ENCODE measurements at places on chromosomes 16 and 17.

- DNase-seq: no peak
Observed at GRCh38 chr16:84848986-84849634, 29.3 kb downstream of the CRISPLD2 start.

DNA sequence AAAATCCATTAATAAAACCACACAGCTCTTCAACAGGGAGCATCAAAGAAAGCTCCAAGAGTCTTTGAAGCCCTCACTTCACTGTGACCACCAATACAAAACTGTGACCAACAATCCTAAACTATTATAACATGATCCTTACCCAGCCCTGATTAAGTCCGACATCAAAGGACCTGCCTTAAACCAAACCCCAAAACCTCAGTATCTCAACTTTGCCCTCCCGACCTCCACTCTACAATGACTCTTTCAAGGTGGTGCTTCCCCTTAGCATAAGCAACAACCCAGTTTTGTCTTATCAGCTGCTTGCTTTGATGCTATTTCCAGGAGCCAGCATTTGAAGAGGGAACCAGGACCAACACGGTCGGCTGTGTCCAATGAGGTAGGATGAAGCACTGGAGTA lies 8.5 kb upstream of the PRSS22 start:
- DNase-seq: no peak

GRCh38 chr17:73914536-73915274 lies 270.5 kb upstream of the SDK2 start:
- no peak for DNase-seq

GRCh38 chr16:68459457-68459856 lies 11.1 kb upstream of the SMPD3 start:
- no peak for DNase-seq

- peak; percentile 74 for DNase-seq
Observed at GRCh38 chr17:76714822-76715495, 4.2 kb upstream of the MXRA7 start.

GRCh38 chr17:4522661-4523060 lies 24.0 kb downstream of the SPNS2 start:
- no peak for DNase-seq

DNA sequence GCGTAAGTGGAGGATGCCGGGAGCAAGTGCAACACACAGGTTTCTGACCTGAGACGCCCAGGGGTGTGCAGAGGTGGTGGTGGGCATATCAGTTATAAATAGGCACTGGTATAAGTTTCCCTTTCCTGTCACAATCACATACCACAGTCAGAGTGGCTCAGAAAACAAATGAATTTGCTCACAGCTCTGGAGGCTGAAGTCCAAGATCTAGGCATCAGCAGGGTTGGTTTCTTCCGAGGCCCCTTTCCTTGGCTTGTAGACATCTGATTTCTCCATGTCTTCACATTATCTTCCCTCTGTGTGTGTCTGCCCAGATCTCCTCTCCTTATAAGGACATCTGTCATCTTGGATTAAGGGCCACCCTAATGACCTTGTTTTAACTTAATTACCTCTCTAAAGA lies 250.5 kb upstream of the TNRC6C start:
- DNase-seq: peak; percentile 1

- DNase-seq: no peak
Observed at GRCh38 chr17:79815836-79816461, 19.1 kb upstream of the CBX8 start.

DNA sequence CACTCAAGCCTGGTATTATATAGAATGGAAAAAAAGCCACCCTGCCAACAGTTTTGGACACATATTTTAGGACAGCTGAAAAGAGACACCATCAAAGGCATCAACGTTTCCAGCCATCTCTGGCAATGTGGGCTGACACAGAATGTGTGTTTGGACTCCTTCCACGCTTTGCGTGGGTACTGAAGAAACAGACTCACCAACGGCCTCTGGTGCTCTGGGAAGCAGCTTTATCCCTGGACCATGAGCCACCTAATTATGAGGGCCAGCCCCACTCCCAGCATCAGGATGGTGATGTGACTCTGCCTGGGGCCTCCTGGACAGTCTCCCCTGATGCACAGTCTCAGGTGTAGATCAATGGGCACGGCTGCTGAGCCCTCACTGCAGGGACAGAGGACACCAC lies 27.9 kb downstream of the CCDC57 start:
- DNase-seq: no peak

GRCh38 chr16:3698941-3699340 lies 18.4 kb downstream of the TRAP1 start:
- DNase-seq: no peak

GRCh38 chr17:78351449-78352006 lies 8.3 kb downstream of the SOCS3 start:
- DNase-seq: no peak

- DNase-seq: peak; percentile 99
Observed at GRCh38 chr17:47649153-47649971, at the start of gene KPNB1. KPNB1 (plus strand) TSS chr17:47649919; CDS start chr17:47650245, 326 bp downstream.

DNA sequence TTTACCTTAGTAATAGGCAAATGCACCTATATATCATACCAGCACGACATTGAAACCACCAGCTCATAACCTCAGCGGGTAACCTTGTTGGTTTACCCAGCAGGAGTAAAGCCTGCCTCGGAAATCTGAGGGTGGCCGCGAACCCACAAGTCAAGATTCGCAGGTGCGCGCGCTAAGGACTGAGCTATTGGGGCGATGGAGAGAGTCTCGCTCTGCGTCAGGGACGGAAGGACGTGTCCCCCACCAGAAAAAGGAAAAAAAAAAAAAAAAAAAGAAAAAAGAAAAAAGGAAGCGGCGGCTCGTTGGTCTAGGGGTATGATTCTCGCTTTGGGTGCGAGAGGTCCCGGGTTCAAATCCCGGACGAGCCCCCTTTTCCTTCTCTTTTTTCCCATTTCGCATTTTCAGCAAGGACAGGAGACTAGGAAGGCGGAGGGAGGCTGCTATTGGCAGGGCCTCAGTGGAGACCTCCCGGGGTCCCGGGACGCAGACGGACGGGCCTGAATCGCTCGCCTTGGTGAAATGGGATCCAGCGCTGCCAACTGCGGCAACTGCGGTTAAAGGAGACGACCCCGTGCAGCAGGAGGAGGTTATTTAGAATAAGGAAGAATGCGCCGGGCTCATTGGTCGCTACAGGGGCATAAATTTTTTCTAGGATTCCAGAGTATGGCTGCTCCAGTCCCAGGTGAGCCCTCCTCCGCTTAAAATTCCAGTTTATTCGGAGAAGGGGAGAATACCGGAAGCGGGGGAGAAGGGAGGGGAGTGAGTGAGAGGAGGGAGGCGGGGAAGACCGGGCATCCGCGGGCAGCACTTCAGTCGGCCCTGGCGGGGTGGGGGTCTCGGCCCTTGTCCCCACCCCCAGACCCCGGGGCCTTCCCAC lies at the start of gene OR1F1:
TSS of gene OR1F1 (plus strand) at position 407 of the 877 bp plus-strand sequence.
- peak; percentile 91 for DNase-seq

DNA sequence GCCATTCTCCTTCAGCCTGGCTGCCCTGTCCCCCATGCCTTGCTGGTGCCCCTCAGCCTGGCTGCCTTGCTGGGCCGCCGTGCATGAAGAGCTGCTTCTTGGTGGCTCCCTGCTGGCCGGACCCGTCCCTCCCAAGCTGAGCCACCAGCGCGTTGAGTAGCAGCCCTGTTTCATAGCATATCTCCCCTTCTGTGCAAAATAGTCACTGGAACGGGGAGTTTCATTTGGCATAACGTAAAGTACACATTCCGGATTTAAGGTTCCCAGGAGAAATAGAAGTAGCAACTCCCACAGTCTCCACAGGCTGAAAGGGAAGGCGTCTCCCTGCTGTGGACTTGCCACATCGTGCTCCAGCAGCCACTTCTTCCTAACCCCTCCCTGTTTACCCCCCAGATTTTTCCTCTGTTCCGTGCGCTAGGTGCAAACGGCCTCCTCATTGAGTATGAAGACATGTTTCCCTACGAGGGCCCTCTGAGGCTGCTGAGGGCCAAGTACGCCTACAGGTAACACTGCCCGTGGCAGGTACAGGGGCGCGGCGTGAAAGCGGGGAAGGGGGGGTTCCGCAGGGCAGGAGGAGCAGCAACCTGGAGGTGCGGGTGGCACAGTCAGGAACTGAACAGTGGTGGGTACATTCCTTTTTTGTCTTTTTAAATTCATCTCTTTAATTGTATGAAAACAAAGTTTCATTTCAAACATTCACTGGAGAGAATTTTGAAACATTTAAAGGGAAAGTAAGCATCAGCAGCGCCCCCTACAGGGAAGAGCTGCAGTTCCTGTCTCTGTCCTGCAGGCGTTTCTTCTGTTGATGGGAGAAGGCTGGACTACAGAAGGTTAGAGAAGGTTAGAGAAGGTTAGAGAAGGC lies 5.8 kb upstream of the OGFOD3 start:
- DNase-seq: peak; percentile 58

DNA sequence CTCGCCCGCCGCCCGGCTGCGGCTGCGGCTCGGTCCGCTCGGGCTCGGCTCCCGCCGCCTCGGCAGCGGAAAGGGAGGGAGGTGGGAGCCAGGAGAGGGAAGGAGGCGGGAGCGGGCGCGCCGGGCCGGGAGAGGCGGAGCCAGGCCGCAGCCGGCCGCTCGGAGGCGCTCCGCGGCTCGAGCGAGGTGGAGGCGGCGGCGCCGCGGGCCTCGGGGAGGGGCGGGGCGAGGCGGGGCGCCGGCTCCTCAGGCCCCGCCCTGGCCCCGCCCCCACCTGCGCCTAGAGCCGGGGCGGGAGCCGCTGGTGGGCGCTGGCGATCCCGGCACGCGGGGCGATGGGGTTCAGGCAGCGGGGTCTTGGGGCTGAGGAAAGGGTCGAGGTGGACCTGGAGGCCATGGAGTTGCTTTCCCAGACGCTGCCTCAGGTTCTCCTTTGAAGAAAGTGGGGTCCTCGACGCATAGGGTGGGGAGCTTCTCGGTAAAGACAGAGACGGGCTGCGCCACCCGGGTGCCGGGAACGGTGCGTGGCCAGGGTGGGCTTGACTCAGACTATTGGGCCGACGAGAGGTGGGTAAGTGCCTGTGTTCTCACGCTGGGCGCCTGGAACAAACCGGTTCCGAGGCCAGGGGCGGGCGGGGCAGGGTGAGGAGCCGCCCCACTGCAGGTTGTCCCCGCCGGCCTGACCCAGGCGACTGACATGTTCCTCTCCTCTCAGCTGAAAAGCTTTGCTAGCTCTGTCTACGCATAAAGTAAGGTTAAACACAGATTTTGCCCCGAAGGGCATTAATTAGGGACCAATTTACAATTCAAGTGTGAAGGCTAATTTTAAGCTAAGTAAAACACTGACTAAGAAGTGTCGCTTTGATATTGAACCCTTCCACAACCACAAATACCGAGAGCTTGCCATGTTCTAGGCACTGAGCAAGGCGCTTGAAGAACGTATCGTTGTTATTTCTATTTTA lies at the start of gene CMTM4:
TSS of gene CMTM4 (minus strand) at position 75 of the 962 bp plus-strand sequence. CDS start 218 bp downstream, outside the sequence.
- peak; percentile 67 for DNase-seq

DNA sequence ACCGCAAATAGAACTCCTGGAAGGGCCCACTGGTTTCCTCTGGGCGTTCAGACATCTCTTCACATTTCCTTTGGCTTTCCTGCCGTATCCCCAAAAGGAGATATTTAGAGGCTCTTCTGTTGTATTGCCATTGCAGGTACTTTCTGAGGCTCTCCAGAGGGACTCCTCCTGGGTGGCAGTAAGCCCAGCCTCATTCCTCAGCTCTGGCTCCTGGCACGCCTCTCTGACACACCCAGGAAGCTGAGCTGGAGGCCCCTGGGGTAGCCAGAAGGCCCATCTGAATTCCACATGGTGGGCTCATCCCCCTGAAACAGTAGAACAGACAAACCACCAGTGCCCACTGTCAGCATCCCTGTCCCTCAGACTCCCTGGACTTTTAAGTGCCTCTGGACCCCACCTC lies 206.7 kb downstream of the PARN start:
- DNase-seq: no peak

DNA sequence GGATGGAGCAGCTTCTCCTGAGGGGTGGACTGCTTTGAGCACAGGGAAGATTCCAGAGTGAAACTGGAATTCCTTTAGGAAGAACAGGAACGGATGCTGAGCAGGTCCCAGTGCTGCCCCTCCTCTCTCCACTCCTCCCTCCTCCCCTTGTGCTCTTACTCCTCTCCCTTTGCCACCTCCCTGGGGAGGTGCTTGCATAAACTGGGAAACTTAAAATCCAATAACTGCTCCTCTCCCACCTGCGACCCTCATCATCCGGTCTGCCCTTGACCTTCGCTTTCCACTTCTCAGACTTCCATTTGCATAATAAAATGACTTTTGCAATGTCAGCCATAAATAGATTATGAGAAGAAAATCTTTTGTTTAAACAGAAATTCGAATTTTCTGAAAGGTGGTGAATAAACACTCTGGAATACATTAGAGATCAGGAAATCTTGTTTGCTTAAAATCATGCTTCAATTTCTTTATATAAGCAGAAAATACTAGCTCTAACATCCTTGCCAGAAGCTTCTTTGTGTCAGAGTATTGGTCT lies 23.7 kb downstream of the HSBP1 start:
- DNase-seq: no peak

DNA sequence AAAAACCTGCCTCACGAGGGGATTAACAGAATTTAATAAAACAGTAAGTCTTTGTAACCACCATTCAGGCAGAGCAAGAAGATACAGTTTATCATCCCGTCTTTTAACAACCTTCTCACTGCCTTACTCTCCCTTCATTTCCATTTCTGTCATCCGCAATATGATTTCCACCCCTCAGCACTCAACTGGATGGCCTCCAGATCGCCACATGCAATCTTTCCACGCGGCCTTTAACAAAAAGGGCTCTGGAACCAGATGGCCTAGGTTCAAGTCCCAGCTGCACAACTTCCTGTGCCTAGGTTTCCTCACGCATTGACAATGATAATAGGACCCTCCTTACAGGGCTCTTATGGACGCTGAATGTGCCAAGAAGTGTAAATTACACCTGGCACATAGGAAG lies 103.6 kb downstream of the GAS7 start:
- no peak for DNase-seq

DNA sequence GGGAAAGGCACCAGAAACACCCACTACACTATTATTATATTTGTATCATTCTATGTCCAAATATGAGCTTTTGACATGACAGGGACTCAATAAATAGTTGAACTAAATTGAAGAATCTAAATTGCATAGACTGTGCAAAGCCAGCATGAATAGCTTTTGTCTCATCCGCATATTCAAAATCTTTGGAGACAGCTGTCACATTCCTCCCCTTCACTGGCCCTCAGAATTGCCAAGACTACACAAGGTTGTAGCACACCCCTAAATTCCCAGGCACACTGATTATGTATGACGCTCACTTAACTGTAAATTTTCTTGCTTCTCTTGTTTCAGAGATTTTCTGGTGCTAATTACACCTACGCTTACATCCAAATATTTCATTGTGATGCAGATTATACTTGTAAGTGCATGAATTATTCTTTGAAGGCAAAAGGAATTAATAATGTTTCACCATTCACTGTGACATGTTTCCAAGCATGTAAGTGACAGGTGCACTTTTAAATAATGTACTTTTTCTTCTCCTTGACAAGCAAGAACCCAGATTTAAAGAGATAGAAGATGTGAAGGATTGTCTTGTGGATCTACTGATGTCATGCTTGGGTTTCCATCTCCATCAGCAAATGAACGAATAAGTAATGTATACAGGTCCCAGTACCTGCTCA lies 47.5 kb downstream of the CA10 start:
- DNase-seq: no peak

DNA sequence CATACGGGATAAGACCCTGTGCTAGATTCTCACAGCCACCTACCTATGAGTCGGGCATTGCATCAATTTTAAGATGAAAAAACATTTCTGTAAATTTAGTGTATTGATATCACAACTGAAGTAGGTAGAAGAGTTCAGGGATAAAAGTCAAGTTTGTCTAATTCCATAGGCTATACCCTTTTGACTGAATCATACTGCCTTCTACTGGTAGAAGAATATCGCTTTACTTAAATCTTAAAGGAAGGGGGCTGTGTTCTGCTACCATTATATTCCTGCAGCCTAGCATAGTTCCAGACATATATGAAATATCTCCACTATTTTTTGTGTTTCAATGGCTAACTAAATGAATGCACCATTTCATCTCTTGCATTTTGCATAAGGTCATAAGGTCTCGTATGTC lies 1128.6 kb downstream of the CDH8 start:
- no peak for DNase-seq

- no peak for DNase-seq
Observed at GRCh38 chr17:6556121-6557039, at the start of gene PITPNM3. PITPNM3 (minus strand) TSS chr17:6556555; CDS start chr17:6556406, 149 bp downstream.

Data from stimulated activated naive CD8-positive, alpha-beta T cell treated with anti-CD3 and anti-CD28 coated beads, Interleukin-15, amount 100 ng/mL, for 72 hours (primary cell).